ENCODE measurements at places on chromosomes 1 and 21.

- DNase-seq, result no peak
Measured at GRCh38 chr1:227779021-227779441, 36.4 kb upstream of the PRSS38 start.

- no peak for DNase-seq
Measured at GRCh38 chr1:204146965-204147364, 4.9 kb downstream of the ETNK2 start.

DNA sequence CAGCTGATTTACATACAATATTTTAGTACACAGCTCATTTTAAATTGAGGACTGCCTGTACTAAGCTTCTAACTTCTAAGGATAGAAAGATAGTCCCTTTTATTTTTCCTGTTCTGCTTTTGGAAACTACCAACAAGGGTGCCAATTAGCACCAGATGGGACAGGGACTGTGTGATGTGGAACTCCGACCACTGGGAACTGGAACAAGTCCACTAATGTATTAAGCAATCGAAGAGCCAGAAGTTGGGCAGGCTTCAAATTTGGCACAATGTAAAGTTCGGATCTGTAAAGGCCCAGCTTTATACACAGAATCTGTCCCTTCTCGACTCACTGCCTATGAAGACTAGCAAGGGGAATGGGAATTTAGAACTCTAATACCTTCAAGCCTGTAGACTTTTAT, 149.3 kb downstream of the ZC3H11B start:
- peak; percentile 71 for DNase-seq

DNA sequence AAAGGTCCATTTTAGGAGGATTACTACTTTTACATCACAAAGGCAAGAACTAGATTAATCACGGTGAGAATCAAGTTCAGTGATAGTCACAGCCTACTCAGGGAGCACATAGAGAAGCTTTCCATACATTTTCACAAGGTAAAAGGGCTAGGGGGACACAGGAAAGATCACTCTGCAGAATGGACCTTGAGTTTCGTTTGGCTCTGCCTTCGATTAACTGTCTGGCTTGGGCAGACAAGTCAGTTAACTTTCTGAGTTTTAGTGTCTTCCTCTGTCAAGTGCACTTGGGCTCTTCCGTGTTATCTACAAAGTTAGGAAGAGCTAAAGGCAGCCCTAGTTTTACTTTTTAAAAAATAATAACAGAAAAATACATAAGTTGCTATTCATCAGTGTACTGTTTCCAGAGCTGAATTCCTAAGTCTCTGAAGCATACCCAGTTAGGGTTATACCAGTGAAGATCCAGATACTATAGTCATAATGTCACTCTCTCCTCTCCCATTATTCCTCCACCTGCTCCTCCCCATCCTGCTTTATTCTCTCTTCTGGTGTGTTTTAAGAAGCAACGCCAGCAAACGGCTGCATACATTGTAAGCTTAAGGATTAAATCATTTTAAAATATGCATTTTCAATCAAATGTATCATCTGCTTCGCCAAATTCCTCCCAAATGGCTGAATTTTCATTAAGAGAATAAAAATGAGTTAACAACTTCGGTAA, 1.7 kb downstream of the CEP170 start:
- DNase-seq, result peak; percentile 28

- DNase-seq, result no peak
Measured at GRCh38 chr1:70247768-70248167, 26.6 kb downstream of the SRSF11 start.

DNA sequence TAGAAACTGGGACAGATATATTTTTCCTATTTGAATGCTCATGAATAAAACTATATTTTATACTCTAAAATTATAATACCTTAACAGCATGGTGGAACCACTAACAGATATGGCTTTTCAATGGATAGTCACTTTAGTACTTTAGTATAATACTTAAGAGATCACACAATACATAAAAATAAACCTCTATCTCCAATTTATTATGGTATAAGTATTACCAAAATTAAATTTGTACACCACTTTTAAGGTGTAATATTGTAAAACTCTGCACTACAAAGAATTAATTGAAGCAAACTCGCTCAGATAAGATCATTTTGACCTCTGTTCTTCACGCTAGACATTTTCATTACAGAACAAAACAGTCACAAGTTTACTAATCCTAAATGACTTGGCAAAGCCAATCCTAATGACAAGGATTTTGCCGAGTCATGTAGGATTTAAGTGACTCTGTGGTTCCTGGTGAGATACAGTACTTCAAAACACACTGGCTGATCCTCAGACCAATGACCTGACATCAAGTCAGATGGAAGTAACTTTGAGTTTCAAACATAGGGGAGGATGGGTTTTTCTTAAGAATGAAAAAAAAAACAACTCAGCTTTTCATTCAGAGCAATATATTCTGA, 200.6 kb downstream of the SMYD3 start:
- DNase-seq, result no peak

DNA sequence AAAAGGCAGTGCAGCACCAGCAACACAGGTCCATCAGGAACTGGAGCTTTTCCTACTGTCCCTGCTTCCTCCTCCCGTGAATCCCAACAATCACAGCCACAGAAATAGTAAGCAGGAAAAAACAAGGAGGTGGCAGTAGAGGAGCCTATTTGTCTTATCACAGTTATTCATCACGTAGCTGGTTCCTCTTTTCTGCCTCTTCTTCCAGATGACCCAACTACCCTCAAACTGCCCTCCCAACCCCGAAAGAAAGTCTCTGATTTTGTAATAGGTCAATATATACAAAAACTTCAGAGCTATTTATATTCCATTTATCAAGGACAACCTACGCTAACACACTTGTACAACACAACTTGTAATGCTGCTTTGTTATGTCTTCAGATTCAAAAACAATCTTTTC, 21.4 kb downstream of the GNB1 start:
- no peak for DNase-seq
